Stimulated activated CD8-positive, alpha-beta memory T cell treated with anti-CD3 and anti-CD28 coated beads, Interleukin-12 subunit alpha, Interleukin-12 subunit beta, amount 100 ng/mL, for 1 hour (primary cell): ENCODE measurements at places on chromosomes 2 and 18.

DNA sequence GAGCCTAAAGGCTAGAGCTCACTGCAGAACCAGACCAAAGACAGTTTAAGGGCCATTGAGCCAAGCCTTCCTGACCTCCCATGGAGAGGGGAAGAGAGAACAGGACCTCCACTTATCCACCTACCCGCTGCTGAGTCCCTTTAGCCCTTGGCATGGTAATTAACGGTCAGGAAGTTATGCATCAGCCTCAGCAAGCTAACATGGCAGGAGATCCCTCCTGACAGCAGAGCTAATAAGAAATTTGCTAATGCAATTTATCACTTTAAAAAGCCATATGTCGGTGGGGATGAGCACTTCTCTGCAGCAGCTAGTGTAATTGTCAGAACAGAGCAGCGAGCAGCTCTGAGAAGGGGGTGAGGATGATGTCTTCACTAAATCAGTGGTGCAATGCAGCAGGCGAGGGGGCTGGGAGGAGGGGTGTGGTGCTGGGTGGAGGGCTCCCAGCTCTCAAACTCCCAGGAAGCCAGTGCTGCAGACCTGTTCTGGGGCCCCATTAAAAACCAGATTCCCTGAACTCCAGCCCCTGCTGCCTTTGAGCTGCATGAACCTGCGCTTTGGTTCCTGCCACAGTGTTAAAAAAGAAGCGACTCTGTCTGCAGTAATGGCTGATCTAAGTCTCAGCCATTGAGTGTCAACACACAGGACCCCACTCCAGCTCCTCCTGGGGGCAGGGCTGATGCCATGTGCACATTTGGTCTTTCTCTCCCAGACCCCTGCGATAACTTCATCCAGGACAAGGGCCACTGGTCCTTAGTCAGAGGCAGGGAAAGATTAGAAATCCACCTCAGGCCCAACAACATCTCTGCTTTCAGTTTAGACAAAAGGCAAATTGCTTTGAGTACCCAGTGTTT, 84.2 kb upstream of the STPG4 start:
- DNase-seq = no peak

DNA sequence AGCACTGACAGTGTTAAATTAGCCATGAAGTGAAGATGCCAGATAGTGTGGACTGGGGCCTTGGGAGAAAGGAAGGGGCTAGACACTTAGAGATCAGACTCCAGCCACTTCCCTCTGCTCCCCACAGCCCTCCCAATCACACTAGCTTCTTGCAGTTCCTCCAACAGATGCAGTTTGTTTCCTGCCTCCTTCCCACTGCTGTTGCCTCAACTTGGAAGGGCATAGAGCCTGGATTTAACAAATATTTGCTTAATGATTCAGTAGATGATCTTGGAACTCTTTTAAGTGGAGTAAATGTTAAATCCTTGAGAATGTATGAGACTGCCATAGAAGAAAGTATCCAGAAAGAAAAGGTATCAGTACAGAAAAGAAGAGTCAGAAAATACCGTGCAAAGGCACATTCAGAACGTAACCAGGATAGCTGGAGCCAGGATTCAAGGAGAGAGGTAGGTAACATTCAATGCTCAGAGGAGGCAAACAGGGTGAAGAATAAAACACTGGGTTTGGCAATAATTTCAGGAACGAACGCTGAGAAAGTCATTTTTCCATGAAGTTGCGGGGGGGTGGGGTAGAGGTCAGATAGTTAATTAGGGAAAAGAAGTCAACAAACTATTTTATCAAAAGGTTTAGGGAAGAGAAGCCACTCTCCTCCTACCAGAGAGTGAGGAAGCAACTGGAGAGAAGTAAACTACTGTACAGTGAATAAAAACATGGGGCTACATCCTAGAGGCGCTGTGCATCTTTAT, 1.3 kb upstream of the BZW1 start:
- DNase-seq = no peak

DNA sequence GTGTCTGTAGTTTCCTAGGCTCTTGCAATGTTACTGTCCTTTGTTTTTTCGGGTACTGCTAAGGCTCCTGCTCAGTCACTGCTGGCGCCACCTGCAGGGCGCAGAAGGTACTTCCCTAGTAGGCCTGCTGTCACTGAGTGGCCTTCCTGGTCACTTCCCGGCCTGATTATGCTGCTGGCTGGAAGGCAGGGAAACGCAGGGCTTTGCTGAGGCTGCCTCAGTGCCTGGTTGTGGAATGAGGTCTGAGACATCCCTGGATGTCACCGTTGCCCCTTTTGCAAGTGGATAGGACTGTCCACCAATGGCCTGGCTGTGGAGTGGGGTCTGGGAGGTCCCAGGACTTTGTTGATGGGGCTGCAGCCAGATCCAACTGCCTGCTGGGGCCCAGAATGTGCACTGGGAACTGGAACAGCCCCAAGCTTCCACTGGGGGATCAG, 13.1 kb downstream of the DAW1 start:
- peak; percentile 11 for DNase-seq

DNA sequence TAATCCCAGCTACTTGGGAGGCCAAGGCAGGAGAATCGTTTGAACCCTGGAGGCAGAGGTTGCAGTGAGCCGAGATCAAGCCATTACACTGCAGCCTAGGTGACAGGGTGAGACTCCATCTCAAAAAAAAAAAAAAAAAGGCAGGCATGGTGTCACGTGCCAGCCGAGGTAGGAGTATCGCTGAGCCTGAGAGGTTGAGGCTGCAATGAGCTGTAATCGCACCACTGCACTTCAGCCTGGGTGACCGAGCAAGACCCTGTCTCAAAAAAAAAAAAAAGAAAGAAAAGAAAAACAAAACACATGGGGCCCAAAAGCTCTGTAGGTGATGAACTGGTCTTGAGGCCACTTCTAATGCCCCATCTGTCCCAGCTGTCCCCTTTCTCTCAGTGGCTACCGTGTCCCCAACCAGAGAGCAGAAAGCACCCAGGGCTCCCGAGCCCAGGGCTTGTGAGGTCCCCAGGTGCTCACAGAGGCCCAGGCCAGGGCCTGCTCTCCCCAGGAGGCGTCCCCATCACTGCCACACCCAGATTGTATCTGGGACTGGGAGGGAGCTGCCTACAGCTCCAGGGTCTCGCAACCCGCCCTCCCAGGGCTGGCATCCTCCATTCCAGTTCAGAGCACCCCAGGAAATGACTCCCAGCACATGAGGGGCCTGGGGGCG, 8.5 kb downstream of the KLHL30 start:
- no peak for DNase-seq

- no peak for DNase-seq
Observed at GRCh38 chr18:24198461-24198860, 59.6 kb downstream of the CABYR start.

- no peak for DNase-seq
Observed at GRCh38 chr2:4585057-4585635, 881.8 kb downstream of the DCDC2C start.

- DNase-seq = no peak
Observed at GRCh38 chr2:73418343-73418742, 32.7 kb downstream of the ALMS1 start.

DNA sequence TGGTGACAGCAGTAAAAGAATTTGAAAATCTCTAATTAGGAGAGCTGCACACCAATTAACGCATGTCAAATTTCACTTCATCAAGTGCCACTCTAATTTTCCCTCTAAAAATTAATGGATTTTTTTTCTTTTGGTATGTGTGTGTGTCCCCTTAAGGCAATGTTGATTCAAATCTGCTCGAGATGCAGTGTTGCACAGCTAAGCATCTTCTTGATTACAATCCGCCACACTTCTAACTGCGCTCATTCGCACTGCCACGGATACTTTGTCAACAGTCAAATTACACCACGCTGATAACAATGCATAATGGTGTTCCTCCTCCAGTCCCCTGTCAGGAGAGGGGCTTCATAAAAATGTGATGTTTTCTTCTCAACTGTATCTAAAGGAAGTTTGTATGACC, 261.4 kb downstream of the MEIS1 start:
- DNase-seq = no peak

DNA sequence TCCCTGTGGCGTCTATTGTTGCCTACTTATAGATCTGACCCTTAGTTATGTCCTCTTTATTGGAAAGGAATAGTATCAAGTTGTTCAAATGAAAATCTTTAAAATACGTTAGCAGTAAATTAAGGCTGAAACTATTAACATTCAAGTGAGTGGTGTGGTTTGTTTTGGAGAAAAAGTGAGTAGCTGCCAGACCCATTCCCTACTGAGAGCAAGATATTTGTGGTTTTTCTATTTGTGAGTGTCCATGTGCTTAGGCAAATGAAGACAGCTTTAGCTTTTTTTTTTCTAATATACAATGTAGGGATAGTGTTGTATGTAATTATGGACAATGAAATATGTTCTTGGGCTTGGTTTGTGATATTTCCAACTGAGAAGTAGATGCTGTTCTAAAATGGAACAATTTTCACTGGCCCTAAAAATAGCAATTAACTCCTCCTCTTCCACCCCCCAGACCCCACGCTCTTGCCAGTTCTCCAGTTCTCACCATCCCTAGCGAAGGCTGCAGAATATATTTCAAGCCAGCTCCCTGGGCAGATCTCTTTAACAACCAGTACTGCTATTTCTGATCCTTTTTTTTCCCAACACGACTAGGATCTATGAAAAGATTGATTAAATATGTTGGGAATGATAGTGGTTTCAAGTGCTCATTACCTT, 83.1 kb downstream of the CCDC85A start:
- no peak for DNase-seq

- DNase-seq = no peak
Observed at GRCh38 chr2:101274142-101274541, 21.5 kb downstream of the CNOT11 start.

DNA sequence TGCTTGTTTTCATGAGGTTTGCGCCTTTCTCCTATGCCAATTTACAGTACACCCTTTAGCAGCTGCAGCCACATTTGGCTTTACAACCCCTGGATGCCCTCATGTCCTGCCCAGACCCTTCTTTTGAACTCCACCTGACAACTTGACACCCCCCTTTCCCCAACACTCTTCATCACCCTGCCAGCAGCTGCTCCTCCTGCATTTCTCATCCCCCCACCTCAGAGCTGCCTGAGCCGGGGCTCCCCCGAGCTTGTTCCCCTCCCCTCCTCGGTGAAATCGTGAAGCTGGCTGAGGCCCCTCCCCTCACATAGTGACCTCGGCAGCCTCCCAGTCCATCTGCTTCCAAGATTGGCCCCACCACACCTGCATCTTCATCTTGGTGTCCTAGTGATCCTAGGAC, 40.5 kb downstream of the LRRFIP1 start:
- no peak for DNase-seq

- DNase-seq = no peak
Observed at GRCh38 chr2:121125350-121125749, 159.7 kb downstream of the TFCP2L1 start.

DNA sequence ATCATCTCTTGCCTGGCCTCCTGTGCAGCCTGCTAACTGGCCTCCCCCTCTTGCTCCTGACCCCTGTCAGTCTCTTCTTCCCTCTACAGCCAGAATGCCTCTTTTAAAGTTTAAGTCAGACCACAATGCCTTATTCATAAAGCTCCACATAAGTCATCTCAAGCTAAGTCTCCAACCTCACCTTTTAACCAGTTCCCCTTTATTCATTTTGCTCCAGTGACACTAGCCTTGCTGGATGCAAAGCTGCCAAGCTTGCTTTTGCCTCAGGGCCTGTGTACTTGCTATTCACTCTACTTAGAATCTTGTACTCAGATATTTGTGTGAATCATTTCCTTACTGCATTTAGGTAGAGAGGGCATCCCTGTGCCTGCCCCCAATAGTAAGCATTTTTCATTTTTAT, 180.9 kb downstream of the PDE1A start:
- DNase-seq = no peak

DNA sequence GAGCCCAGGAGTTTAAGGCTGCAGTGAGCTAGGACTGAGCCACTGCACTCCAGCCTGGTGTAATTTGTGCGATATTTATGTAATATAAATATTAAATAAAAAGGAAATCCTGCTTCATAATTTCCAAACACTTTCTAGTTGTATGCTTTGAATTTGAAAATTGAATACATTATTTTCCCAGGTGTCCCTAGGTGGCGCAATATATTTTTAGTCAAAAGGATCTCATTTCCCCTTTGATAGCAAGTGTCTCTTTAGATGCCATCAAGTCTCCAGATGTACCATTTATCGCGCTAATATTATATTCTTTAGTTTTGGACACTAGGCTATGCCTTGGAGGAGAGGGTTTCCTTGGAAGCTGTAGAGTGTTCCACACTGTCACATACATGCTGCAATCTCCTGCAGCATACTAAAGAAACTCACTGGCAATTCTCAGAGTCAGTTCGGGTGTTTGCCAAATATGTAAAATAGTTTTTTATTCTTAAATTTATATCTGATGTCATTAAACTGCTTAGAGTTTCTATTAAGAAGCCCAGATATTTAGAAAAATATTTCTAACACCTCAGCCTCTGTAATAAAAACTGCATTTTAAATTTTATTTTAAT, 5.6 kb upstream of the WDR7 start:
- DNase-seq = no peak

DNA sequence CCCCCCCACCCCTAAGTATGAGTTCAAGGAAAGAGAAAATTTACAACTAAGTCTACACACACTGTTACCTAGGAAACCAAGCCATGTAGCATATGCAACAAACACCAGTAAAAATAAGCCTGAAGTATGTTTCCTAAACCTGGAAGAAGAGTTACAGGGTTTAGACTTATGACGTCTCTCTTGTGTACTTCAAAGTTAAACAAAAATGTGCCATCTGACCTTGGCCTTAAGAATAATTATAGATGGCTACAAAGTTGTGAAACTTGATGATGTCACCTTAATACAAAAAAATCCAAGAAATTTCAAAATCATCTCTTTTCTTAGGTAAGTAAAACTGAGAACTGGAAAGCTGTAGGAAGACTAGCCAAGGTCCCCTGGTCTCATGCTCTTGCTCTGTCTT, 297.6 kb upstream of the NRXN1 start:
- no peak for DNase-seq

GRCh38 chr2:5285872-5286769, 406.1 kb upstream of the SOX11 start:
- no peak for DNase-seq

- DNase-seq = no peak
Observed at GRCh38 chr18:28108814-28109213, 68.1 kb downstream of the CDH2 start.

DNA sequence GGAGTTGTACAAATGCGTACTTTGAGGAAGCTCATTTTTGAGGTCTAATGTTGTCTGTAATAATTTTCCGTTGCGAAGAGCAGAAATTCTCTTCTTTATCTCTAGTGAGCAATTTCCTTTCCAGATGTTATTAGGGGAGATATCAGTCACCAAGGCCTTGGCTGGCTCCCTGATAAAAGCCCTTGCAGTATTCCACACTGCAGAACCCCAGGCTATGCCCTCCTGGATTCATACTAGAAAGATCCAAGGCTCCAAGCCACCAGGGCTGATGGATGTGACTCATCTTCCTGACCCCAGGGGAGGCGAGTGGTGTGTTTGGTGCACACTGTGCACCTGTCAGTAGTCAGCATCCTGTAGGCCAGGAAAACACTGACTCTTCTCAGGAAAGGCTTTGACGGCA, 34.7 kb downstream of the INO80C start:
- DNase-seq = no peak
